Stomach (tissue), 19 donors: ENCODE measurements at places on chromosomes 4 and X.

DNA sequence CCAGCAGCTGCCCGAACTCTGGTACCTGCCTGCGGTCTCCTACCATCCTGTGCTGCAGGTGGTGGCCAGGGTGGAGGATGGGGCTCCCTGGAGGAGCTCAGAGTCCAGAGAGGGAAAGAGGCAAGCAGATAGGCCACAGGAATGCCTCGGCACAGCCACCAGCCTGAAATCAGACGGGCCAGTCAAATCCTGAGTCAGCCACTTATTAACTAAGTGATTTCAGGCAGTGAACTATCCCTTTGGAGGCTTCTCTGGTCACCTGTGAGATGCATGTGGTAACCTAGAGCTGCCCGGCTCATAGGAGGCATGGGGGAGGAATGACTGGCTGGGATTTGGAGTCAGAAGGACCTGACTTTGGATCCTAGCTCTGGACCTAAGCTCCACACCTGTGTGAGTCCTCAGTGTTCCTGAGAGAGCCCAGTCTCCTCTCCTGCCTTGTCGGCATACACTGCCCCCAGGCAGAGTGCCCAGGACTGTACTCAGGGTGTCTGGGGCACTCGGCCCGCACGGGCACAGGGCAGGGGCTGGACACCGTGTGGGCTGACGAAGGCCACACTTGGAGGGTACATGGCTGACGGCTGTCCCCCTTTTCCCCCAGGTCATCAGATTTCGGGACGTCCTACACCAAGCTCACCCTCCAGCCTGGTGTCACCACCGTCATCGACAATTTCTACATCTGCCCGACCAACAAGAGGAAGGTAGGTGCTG is 96.4 kb upstream of the PSAPL1 start:
- no peak for DNase-seq

- DNase-seq, result no peak
Measured at GRCh38 chrX:38038501-38038900, 32.1 kb downstream of the SYTL5 start.

GRCh38 chrX:65034292-65034667 is 58.0 kb upstream of the ZC4H2 start:
- no peak for DNase-seq

DNA sequence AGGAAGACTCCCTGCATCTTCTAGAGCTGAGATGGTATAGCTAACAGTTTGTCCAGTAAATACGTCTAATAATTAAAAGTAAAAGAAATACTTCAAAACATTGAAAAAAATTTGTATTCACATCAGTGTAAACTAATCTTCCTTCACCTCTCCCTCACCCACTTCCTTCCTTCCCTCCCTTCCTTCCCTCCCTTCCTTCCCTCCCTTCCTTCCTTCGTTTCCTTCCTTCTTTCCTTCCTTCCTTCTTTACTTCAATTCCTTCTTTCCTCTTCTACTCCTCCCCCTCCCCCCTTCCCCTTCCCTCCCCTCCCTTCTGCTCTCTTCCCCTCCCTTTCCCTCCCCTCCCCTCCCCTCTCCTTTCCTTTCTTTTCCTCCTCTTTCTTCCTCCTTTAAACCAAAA is 103.7 kb downstream of the POU4F2 start:
- DNase-seq, result peak; percentile 4

DNA sequence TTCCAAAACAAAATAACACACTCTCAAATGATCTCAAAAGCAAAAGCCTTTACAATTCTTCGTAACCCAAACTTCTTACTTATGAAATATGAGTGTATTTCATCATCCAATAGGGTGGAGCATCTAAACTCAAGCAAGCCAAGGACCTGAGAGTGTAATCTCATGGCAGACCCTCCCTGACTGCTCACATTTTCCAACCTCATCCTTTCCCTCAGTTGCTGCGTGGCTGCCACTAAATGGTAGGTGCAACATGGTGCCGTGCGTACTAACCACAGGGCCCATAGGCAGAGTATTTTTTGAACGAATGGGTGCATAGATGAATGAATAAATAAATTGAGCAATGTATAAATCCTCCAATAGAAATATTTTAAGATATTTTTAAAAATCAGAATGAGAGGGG is 45.4 kb downstream of the TTC29 start:
- no peak for DNase-seq

DNA sequence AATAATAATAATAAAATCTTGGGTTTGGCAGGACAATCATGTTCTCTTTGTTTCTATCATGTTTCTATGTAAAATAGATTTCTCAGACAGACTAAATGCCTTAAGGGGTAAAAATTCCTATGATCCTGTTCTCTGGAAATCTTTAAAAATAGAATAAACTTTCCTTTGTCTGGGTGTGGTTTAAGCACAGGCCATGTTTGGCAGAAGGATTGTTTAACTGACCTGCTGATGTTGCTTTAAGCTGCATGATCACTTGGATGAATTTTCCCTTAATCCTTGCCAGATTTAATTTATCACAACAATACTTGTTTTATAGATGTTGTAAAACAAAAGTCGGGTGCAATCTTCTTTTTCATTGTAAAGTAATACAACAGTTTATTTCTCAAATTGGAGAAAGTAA is 341.7 kb upstream of the FAT1 start:
- no peak for DNase-seq

GRCh38 chrX:39150220-39150619 is 349.0 kb downstream of the MID1IP1 start:
- no peak for DNase-seq
